Activated naive CD4-positive, alpha-beta T cell treated with Interleukin-2 at 50 U/mL for 16 hours (primary cell): ENCODE measurements at places on chromosomes 13 and 19.

DNA sequence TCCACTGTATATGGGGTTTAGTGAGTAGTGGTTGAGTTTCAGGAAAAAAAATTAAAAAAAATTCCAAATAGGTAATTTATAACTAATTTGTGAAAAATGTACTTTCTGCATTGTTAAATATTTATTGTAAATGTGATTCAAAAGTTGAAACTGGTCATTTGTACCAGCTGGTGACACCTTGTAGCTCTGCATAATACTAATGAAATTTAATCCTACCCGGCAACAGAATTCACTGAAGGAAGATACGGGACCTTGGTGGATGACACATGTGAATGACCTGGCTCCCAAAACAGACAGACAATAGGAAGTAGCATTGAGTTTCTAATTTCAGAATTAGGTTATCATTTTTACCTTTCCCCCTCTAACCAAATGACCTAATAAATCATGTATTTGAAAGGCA, 73.8 kb downstream of the SLITRK6 start:
- no peak for DNase-seq

- DNase-seq, result no peak
Observed at GRCh38 chr13:112902101-112902651, 66.8 kb upstream of the MCF2L start.

DNA sequence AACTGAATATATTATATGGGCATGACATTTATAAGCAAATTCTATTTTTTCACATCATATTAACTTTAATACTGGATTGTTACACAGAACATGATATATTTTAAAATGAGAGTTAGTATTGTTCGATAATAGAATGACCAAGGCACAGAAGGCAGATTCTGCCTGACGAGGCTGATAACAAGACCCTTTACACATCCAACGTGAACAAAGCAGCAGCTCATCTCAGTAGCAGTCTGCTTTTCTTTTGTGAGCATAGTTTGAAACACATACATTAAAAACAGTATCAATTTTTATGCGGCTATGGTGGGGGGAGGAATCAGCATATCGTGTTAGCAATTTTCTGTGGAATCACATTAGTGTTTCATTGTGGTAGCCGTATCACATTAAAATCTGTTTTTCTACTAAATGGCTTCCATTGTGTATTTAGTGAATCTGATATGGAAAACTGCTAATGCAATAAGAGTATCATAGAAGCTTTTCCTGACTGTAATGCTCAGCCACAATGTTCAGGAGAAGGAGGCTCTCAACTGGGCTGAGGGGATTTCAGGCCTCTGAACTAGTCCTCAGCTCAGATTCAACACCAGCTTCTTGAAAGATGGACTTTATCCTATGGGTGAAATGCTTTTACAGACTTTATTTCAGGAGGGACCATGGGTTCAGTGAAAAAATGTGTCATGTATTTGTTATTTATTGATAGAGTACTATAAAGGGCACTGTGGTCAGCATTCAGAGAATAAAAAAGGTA, 4.0 kb downstream of the SMAD9 start:
- no peak for DNase-seq

DNA sequence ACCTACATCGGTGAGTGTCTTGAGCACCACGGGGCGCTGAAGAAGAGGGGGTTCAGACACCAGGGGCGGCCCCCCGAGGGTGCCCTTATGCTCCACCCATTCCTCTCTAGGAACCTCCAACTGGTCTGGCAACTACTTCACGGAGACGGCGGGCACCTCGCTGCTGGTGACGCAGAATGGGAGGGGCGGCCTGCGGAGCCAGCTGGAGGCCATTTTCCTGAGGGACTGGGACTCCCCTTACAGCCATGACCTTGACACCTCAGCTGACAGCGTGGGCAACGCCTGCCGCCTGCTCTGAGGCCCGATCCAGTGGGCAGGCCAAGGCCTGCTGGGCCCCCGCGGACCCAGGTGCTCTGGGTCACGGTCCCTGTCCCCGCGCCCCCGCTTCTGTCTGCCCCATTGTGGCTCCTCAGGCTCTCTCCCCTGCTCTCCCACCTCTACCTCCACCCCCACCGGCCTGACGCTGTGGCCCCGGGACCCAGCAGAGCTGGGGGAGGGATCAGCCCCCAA, 12.1 kb downstream of the HIPK4 start:
- no peak for DNase-seq

- no peak for DNase-seq
Observed at GRCh38 chr13:27405546-27406134, 18.8 kb upstream of the GTF3A start.

- DNase-seq, result no peak
Observed at GRCh38 chr19:13085666-13086065, 17.0 kb downstream of the LYL1 start.

DNA sequence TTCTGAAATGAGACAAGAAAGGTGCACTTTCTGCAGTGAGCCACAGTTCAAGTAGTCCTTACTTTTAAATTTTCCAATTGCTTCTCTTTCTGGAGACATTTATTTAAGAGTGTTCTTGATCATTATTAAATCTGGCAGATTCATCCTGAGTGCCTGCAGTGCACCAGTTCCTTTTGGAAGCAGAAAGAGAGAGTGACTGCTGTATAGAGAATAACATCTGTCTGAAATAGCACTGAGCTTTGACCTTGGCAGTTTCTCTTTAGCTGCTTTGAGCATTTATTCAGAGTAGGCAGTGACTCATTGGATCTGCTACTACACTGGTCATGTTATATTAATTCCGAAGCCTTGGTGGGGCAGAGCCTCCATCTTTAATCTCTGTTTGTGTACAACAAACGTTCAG, 1373.7 kb downstream of the PCDH9 start:
- DNase-seq, result no peak

DNA sequence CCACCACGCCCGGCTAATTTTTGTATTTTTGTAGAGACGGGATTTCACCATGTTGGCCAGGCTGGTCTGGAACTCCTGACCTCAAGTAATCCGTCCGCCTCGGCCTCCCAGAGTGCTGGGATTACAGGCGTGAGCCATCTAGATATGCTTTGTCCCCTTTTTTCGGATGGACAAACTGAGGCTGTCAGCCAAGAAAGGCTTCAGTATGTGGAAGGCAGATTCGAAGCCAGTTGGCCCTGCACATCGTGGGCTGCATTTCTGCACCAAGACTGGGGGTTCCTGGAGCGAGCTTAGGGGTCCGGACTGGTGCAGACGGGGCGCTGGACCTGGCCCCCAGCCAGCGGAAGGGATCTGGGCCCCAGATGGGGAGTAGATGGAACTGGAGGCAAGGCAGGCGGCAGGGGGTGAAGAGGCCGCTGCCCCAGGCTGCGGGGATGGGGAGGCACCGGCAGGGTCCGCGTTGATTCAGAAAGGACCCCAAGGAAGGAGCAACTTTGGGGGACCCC, 9.7 kb upstream of the JUND start:
- DNase-seq, result no peak
